Stimulated activated CD4-positive, alpha-beta T cell treated with anti-CD3 and anti-CD28 coated beads, Interleukin-15, amount 100 ng/mL, for 48 hours (primary cell): ENCODE measurements at places on chromosomes 2 and 18.

- no peak for DNase-seq
Observed at GRCh38 chr2:114160263-114160981, 270.5 kb downstream of the ACTR3 start.

GRCh38 chr18:40148960-40149359, 1806.1 kb upstream of the PIK3C3 start:
- no peak for DNase-seq

- no peak for DNase-seq
Observed at GRCh38 chr18:60976976-60977375, 356.3 kb upstream of the CDH20 start.

- no peak for DNase-seq
Observed at GRCh38 chr18:77300579-77300978, 50.9 kb downstream of the GALR1 start.

DNA sequence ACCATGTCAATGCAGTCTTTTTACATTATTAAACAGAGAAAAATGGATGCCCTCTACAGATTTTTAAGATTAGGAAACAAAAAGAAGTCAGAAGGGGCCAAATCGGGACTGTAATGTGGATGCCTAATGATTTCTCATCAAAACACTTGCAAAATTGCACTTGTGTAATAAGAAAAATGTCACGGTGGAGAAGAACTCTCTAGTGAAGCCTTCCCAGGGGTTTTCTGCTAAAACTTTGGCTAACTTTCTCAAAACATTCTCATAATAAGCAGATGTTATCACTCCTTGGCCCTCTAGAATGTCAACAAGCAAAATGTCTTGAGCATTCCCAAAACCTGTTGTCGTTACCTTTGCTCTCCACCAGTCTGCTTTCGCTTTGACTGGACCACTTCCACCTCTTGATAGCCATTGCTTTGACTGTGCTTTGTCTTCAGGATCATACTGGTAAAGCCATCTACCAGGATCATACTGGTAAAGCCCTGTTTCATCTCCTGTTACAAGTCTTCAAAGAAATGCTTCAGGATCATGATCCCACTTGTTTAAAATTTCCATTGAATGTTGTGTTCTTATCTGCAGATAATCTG, 226.8 kb downstream of the TNS1 start:
- no peak for DNase-seq

GRCh38 chr2:44906972-44907371, 34.5 kb upstream of the SIX3 start:
- no peak for DNase-seq

- no peak for DNase-seq
Observed at GRCh38 chr2:220192994-220193753, 565.7 kb downstream of the SLC4A3 start.

GRCh38 chr2:224937887-224938286, 104.4 kb downstream of the DOCK10 start:
- DNase-seq, result no peak

GRCh38 chr18:58161659-58162058, 117.6 kb downstream of the NEDD4L start:
- DNase-seq, result no peak

DNA sequence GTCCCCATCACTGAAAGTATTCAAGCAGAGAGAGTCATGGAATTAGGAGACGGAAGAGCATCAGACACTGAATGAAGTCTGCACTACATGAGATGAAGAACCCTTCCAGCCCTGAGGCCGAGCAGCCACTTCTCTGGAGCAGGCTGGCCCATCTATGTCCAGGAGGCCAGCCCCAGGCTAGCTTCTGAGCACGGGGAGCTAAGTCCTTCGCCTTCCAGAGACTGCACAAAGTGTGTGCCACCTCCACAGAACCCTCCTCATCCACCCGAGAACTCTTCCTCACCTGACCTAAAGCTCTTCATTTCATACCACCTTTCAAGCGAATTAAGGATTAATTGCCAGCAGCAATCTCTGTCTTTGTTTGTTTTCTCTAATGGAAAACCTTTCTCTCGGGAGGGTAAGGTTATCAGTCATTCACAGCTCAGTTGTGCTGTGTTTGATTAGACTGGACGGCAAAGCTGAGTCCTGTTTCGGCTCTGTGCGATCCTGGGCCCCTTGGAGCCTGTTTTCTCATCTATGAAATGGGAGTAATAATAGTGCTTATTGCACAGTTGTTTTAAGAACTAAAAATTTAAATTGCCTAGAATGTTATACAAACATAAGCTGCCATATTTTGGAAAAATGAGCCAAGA, 38.0 kb downstream of the SCTR start:
- DNase-seq, result no peak

DNA sequence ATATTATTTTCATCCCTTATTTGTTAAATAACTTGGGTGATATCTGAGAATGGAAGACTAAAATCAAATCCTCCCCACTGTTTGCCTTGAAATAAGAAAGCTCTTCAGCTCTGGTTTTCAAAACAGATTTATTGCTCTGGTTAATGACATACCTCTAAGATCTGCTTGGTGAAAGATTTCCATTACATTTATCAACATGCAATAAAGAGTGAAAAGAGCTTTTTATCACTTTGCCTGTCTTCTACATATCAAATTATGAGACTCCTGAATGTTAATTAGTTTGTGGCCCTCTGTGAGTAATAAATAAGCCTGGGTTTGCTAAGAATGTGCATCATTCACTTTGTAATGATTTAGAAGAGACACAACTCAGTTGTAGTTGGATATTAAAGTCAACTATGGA, 115.7 kb downstream of the PRKRA start:
- no peak for DNase-seq

GRCh38 chr2:85702172-85702571, 8.0 kb downstream of the GNLY start:
- DNase-seq, result no peak

DNA sequence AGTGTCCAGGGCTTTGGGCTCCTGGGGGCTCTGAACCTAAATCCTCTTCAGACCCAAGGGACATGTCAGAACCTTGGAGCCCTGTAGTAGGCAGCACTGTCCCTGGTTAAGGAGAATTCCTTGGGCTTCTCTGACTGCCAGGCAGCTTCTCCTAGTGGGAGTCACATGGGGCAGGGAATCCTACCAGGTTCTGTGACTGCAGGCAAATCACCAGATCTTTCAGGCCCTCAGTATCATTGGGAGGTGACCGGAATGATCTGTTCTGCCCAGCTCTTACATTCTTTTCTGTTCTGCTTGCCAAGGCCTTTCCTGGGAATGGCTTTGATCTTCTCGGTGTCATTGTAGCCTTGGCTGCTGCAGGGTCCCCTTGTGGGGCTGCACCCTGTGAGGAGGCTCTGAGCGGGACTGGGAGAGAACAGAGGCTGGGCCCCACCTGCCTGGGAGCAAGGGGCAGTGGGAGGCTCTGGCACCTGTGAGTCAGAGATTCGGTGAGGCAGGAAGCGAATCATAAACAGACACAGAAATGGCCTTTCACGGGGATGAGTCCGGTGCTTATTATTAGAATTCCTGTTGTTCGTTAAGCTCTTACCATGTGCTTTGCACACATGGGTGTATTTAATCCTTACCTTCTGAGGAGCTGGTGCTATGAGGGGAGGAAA, 14.1 kb downstream of the CEP68 start:
- no peak for DNase-seq

- DNase-seq, result no peak
Observed at GRCh38 chr18:55499526-55499925, 88.5 kb downstream of the TCF4 start.

DNA sequence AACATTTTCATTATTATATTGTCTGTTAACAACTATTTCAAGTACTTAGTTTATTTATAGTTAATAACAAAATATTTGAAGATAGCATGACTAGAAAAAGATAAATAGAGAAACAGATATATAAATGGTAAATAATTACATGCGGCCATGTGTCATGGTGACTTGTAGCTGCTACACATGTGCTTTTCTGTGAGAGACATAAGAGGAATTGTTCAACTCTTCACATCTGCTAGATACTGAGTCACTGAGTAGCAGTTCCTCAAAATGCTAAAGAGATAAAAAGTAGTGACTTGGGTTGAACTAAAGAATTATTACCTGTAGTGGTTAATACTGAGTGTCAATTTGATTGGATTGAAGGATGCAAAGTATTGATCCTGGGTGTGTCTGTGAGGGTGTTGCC, 37.5 kb upstream of the SCN9A start:
- DNase-seq, result no peak

DNA sequence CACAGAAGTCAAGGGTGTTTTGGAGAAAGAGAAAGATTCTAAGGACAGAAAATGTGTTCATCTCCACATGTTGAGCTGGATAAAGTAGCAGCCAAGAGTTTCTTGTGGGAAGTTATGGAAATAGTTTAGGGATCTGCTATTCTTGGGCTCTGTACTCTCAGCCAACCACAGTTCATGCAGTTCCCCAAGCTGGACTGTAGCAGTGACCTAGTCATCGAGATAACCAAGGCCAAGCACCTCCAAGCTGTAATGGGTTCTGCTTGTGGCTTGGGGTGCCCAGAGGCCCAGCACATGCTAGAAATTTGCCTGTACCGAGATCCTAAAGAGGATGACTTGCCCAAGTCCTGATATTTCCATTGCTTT, 91.9 kb upstream of the RASGRP3 start:
- DNase-seq, result no peak

GRCh38 chr18:41938445-41938844, 16.6 kb upstream of the PIK3C3 start:
- DNase-seq, result no peak

GRCh38 chr2:133674433-133675331, 106.4 kb upstream of the NCKAP5 start:
- no peak for DNase-seq

- DNase-seq, result no peak
Observed at GRCh38 chr2:189128970-189129369, 50.6 kb downstream of the COL5A2 start.

DNA sequence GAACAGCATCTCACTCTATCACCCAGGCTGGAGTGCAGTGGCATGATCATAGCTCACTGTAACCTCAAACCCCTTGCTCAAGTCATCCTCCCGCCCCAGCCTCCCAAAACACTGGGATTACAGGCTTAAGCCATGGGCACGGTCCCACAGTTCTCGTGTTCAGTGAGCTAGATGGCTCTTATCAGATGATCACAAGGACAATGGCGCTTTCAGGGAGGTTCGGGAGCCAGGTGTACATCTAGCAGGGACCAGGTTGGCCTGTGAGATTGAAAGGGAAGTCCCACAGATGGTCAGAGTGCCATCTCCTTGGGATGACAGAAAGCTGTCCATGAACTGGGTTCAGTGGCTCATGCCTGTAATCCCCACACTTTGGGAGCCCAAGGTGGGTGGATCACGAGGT, 14.1 kb upstream of the FHOD3 start:
- no peak for DNase-seq

GRCh38 chr2:70779491-70779890, 11.0 kb downstream of the FIGLA start:
- DNase-seq, result no peak

DNA sequence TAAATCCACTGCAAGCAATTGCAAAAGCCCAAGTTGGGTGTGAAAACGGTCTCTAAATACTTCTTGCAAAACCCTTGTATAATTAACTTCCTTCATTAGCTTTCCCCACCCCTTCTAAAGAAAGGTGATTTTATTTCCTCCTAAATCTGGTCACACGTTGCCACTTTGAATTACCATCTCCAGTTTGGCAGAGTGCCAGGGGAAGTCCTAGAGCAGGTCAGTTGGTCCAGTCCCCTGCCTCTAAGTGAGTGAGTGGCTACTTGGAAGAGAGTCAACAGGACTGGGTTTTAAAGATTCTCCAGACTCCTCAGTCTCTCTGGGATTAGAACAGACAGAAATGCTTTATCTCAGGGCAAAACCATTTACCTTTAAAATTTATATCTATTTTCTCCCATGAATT, 18.7 kb upstream of the LYPD6B start:
- no peak for DNase-seq

GRCh38 chr2:62794791-62795190, 89.3 kb downstream of the EHBP1 start:
- DNase-seq, result no peak

DNA sequence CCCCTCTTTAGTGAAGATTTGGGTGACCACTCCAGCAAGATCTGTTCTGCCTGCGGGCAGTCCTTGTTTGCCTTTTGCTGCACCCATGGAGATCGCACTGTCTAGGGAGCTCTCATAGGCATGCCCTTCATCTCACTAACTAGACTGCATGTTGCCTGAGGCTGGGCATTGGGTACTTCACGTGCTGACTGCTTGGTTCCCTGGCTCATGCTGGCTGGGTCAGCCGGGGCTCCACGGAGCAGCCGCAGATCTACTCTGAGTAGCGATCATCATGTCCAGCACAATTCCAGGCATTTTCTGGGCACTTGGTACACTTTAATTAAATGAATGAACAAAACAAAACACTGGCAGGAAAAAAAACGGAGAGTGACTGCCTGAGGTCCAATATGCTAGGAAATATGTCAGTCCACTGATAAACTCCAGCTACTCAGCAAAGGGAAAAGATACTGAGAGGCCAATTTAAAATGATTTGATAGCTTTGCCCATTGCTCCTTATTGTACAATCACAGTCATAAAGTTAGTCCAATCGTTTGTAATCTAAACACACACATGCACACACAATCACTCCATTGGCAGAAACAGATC, 220.3 kb downstream of the C1D start:
- DNase-seq, result no peak

DNA sequence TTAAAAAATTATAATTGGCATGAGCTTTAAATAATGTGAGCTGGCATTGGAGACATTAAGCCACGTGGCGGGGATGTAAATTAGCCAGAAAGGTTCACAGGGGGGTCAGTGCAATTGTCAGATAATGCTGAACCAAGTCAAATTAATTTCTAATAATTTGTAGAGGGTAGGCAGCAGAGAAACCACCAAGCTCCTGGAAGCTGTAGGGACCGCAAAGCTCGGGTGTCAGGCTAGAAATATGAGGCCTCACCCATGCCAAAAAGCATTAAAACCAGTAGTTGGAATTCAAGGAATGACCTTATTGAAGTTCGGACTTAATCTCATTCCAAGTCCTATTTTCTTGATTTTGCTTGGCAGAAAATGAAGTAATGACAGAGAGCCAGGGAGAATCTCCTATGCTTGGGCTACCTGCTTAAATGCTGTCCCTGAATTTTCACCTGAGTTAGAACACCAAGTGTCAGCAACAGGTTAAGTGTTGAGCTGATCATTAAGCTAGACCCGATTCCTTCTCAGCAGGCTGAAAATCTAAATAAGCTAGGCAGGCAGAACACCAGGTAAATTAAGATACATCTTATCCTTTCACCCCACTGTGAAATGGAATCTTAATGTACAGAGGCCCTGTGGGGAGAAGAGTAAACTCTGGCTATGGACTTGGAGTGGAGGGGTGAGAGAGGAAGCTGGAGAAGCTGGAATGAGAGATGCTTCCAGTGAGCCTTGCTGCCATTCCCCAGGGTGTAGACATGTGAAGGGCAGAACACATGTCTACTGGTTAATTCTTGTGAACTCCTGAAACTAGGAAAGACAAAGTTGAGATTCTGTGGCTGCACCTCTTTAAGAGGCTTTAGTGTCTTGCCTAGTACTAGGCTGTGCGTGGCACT, 520.0 kb downstream of the SLC4A3 start:
- no peak for DNase-seq
